NCI-H82 (cell line): ENCODE measurements at places on chromosomes 2 and 18.

- no peak for DNase-seq
Measured at GRCh38 chr18:55003695-55004094, 44.4 kb upstream of the CCDC68 start.

- no peak for DNase-seq
Measured at GRCh38 chr2:226909126-226909525, 73.3 kb downstream of the RHBDD1 start.

GRCh38 chr2:191560411-191560980, 117.4 kb upstream of the NABP1 start:
- DNase-seq: no peak

GRCh38 chr2:20634507-20635112, 16.3 kb downstream of the HS1BP3 start:
- peak; percentile 10 for DNase-seq

GRCh38 chr18:306608-307255, 38.9 kb upstream of the THOC1 start:
- no peak for DNase-seq

GRCh38 chr2:238864207-238865014, 16.5 kb downstream of the TWIST2 start:
- no peak for DNase-seq

GRCh38 chr2:40384714-40385113, 67.2 kb downstream of the SLC8A1 start:
- no peak for DNase-seq

DNA sequence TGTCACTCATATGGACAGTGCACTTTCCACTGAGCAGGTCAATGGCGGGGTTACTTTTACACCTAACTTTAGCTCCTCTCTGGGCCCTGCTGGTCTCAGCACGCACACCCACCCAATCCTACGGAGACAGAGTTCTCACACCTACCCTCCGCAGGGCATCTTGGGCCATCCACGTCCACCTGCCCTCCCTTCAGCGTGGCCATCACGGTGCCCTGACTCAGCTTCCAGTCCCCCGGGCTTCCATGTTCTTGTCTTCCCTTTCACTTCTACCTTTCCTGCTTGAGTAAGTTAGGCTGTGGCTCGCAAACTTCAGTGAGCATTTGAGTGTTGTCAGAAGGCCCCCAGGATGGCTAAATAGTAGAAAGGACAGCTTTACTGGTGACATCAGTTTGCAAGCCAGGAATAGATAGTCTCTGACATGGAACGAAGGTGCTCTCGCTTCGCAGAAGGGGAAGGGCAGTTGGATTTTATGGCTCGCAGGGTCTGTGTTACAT, 232.4 kb downstream of the SEPTIN10 start:
- DNase-seq: no peak

DNA sequence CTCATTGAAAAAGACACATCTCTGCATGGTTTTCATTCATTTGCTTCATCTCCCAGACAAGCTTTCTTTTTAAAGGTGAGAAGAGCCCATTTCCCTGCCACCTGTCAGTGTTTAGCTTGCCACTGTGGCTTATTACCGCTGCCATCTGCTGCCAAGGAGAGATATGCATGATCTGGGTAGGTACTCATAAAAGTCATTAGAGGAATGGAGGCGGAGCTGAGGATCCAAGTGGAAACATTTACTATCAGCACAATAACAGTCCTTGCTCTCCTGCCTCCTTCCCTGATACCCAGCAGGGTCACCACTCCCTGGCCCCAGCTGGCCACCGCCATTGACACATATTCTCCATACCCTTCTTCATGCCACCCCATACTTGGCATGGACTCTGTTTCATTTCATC, 390.4 kb downstream of the TSN start:
- DNase-seq: peak; percentile 51

DNA sequence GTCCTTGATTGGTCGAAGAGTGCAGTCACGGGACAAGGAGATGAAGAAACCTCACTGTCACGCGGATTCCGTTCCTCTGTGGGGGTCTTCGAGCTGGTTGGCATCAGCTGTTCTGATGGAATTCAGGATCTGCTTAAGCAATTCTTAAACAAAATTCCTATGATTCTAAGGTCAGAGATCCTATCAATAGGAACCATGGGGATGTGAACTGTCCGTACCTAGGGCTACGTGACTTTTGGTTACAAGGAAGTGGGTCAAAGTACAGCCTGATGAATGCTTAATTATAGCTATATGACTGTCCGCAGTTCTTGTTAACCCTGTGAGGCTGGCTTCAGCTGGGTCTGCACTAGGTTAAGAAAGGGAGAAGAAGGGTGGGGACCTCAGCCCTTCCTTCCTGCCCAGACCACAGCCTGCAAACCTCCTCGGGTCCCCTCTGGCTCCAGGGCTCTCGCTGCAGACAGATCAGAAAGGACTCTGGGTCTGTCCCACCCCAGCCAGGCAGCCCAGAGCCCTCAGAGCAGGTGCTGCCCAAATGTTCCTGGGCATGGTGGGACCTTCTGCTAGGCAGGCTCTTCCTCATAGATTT, 44.2 kb upstream of the TAF1B start:
- DNase-seq: no peak

GRCh38 chr2:133766164-133766832, 198.0 kb upstream of the NCKAP5 start:
- DNase-seq: no peak
